ENCODE measurements at places on chromosomes 13 and 19. TPM values are rescaled to one million over a fixed set of nuclear protein-coding genes. Genes with fewer than 3 reads are reported as not detected.

DNA sequence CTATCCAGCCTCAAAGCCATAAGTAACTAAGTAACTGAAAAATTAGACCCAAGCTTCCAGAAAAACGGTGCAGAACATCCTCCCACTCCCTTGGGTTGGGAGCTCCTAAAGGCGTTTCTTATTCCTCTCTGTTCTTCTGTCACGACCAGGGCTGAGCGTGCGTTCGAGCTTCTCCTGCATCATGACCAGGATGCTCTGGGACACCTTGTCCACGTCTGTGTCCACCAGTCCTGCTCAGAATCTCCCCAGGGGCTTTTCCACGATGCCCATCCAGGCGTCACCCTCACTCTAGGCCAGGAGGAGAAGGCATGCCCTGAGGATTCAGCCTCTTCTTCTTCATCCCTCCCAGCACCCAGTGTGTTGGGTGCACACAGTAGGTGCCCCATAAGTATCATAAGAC lies 37.8 kb upstream of the GAS6 start:
- peaks cover 4% of the 10 kb centered on the region for H3K27me3 ChIP-seq
- no peak overlapping the region for H3K27ac ChIP-seq
- no peaks in the 10 kb centered on the region for H3K36me3 ChIP-seq
- DNase-seq, result no peak

- H3K36me3 ChIP-seq, result no peaks in the 10 kb centered on the region
- DNase-seq, result peak; percentile 91
- H3K27ac ChIP-seq, result no peak overlapping the region
- H3K27me3 ChIP-seq, result no peaks in the 10 kb centered on the region
- peaks cover 7% of the 10 kb centered on the region for H3K4me1 ChIP-seq
These were observed 9.3 kb downstream of the HOOK2 start for GRCh38 chr19:12766051-12766521.

GRCh38 chr13:111990362-111990761 lies 76.6 kb upstream of the SOX1 start:
- peaks cover 11% of the 10 kb centered on the region for H3K27me3 ChIP-seq
- no peak overlapping the region for H3K4me3 ChIP-seq
- no peak for DNase-seq
- no peak overlapping the region for H3K27ac ChIP-seq
- H3K36me3 ChIP-seq, result peaks cover 6% of the 10 kb centered on the region

DNA sequence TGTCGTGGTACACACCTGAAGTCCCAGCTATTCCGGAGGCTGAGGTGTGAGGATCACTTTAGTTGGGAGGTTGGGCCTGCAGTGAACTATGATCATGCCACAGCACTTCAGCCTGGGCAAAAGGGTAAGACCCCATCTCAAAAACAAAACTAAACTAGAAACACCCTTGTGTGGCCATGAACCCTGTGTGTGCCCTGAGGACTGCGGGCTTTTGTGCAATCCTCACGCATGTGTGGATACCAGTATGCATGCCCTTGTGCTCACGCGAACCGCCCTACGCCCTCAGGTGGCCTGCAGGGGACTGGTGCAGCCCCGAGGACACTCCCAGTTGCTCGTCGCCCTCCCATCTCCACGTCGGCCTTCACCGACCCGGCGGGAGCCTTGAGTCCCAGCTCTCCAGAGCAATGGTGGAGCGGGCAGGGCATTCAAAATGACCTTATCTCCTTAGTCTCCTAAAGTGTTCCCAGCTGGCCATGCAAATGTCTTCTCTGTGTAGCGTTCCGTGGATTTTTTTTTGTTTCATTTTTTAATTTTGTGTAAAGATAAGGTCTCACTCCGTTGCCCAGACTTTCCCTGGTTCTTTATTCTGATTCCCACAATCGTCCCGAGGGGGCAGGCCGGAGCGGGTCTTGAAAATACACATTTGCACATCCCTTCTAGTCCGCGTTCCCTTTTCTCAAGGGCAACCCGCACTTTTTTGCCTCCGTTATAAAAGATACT lies 868 bp upstream of the EGLN2 start:
- peaks cover 47% of the 10 kb centered on the region for H3K4me1 ChIP-seq
- DNase-seq, result peak; percentile 80
- peak overlapping the region; percentile 92 for H3K4me3 ChIP-seq
- H3K36me3 ChIP-seq, result peaks cover 21% of the 10 kb centered on the region
- peak overlapping the region; percentile 97 for H3K27ac ChIP-seq
- no peaks in the 10 kb centered on the region for H3K27me3 ChIP-seq

DNA sequence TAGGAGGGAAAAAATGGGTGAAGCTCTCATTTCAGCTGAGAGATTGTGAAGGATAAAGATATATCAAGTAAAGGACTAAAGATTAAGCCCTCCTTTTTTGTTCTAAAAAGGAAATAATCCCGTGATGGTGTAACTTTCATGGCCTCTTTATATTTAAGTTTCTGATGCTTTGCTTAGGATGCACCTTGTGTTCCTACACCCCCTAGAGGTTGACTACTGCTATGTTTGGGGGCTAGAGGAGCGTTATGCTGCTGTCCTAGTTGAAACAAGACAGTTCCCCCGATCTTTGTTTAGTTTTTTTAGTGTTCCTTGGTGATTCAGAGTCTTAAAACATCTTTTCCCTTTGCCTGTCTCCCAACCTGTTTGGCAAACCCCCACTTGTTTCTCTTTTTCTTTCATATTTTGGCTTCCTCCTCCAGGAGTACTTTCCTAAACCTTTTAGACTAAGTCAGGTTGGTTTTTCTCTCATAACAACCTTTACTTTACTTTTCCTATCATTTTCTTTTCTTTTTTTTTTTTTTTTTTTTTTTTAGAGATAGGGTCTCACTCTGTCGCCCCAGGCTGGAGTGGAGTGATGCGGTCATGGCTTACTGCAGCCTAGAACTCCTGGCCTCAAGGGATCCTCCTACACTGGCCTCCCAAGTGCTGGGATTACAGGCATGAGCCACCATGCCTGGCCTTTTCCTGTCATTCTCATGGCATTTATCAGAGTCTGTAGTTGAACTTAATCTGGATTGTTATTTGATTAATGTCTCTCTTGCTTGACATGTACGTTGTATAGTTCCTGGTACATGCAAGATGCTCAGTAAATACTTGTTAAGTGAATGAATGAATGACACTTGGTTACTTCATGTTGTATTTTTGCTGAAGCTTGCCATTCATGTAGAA lies 2.8 kb downstream of the UBA2 start:
- H3K4me3 ChIP-seq, result peak overlapping the region; percentile 97
- H3K36me3 ChIP-seq, result peaks cover 39% of the 10 kb centered on the region
- no peaks in the 10 kb centered on the region for H3K27me3 ChIP-seq
- H3K27ac ChIP-seq, result peak overlapping the region; percentile 86
- H3K4me1 ChIP-seq, result peaks cover 35% of the 10 kb centered on the region
- DNase-seq, result peak; percentile 52

- no peaks in the 10 kb centered on the region for H3K27me3 ChIP-seq
- DNase-seq, result no peak
- H3K4me3 ChIP-seq, result no peak overlapping the region
- no peaks in the 10 kb centered on the region for H3K4me1 ChIP-seq
These were observed 7.7 kb downstream of the ATP13A1 start for GRCh38 chr19:19655641-19656343.

DNA sequence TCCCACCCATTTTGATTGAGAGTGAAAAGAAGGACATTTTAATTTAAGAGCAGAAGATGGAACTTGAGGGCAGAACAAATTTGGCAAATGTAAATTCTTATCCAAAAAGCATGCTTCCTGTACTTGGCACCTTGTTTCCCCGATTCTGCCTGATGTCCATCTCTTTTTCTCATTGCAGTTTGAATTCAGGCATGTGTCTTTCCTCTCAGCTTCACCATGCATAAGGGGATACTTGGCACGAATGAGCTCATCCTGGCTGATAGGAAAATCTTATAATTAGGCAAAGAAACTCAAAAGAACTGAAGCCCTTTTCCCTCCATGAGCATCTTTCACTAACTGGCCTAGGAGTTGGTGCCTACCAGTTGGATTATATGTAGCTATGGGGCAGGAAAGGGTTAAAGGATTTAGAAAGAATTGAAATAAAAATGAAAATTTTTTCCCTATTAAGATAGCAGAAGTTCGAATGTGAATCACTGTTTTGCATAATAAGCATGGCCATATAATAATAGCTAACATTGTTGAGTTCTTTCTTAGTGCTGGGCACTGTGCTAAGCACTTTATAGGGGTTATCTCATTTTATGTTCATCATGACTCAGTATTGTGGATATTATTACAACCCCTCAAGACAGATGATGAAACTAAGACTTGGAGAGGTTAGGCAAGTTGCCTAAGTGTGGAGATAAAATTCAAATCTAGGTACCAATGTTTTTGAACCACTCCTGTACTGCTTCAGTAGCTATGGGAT lies 386.6 kb downstream of the KCNRG start:
- H3K27ac ChIP-seq, result no peak overlapping the region
- no peaks in the 10 kb centered on the region for H3K27me3 ChIP-seq
- no peaks in the 10 kb centered on the region for H3K4me1 ChIP-seq

- H3K27me3 ChIP-seq, result no peaks in the 10 kb centered on the region
- no peak overlapping the region for H3K4me3 ChIP-seq
- H3K4me1 ChIP-seq, result no peaks in the 10 kb centered on the region
- H3K27ac ChIP-seq, result no peak overlapping the region
- H3K36me3 ChIP-seq, result peaks cover 39% of the 10 kb centered on the region
These were observed 23.5 kb downstream of the SLC25A15 start for GRCh38 chr13:40812724-40813445.

DNA sequence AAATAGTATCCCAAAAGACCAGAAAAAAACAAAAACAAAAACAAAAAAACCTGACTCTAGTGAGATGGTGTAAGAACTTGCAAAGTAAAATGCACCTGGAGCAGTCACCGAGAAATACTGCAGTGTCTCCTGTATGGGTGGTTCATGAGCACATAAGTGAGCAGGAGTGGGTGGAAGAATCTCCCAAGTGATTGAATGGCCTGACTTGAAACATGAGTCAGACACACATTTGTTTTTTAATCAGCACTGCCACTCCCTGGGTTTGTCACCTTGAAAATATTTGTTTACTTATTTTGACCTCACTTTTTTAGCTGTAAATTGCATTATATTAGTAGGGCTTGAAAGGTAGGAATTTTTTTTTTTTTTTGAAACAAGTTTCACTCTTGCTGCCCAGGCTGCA lies 2.0 kb downstream of the ZNF431 start:
- H3K27me3 ChIP-seq, result no peaks in the 10 kb centered on the region
- H3K36me3 ChIP-seq, result peaks cover 51% of the 10 kb centered on the region
- DNase-seq, result no peak
- H3K4me3 ChIP-seq, result no peak overlapping the region
- H3K4me1 ChIP-seq, result peaks cover 48% of the 10 kb centered on the region

DNA sequence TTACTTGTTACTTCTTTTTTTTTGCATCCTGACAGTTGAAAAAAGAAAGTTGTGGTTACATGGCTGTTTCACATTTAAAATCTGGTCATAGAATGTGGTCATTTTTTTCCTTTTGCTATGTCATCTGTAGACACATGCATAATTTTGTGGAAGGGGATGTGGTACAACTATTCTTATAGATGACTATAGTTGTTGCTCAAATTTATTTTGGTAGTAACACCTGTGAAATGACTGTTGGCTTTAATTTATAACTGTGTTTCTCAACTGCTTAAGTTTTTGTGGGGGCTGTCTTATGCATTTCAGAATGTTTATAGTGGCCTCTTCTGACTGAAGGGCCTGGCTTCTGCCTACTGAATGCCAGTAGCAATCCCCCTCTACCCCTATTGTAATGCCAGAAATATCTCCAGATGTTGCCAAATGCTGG lies 130.5 kb downstream of the PAN3 start:
- no peak overlapping the region for H3K4me3 ChIP-seq
- no peak for DNase-seq
- H3K27me3 ChIP-seq, result no peaks in the 10 kb centered on the region
- peaks cover 29% of the 10 kb centered on the region for H3K36me3 ChIP-seq
- H3K4me1 ChIP-seq, result peaks cover 14% of the 10 kb centered on the region
- H3K27ac ChIP-seq, result peak overlapping the region; percentile 34

DNA sequence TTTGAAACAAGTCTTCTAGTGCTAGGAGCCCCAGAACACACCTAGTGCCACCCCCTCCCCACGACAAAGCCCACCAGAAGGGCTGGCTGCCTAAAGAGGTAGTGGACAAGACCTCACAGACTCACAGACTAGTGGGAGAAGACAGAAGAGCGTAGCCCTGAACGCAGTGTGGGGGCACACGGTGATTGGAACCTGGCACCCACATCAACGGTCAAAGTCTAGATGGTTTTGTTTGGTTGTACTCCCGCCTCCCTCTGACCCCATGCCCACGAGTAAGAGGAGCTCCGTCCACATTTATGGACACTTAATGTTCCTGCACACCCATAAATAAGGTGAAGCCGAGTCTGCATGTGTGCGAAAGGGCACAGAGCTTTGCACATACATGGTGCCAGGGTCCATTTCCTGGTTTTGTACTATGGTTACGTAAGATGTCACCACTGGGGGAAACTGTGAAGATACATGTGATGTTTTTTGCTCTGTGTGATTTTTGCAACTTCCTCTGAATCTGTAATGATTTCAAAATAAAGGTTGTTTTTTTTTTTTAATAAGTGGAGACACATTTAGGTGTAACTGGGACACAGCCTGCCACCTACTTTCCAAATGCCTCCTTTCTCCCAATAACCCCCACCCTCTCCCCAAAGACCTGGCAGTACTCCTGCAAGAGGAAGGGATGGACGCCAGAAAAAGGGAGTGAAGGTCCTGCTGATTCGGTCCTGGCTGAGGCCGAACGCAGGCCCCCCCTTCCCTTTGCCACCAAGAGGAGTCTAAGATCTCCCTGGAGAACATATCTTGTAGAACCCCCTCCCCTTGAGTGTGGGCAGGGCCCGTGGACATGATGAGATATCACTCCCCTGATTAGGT lies 72.8 kb downstream of the GNG7 start:
- peak overlapping the region; percentile 53 for H3K27ac ChIP-seq
- no peak overlapping the region for H3K4me3 ChIP-seq
- no peak for DNase-seq
- H3K27me3 ChIP-seq, result no peaks in the 10 kb centered on the region
- H3K4me1 ChIP-seq, result peaks cover 45% of the 10 kb centered on the region
- H3K36me3 ChIP-seq, result peaks cover 5% of the 10 kb centered on the region

GRCh38 chr19:30017172-30017571 lies 75.1 kb downstream of the URI1 start:
- DNase-seq, result no peak
- H3K27me3 ChIP-seq, result no peaks in the 10 kb centered on the region
- no peak overlapping the region for H3K27ac ChIP-seq

- peaks cover 28% of the 10 kb centered on the region for H3K36me3 ChIP-seq
- H3K27me3 ChIP-seq, result no peaks in the 10 kb centered on the region
- H3K27ac ChIP-seq, result peak overlapping the region; percentile 96
- peaks cover 28% of the 10 kb centered on the region for H3K4me1 ChIP-seq
- H3K4me3 ChIP-seq, result peak overlapping the region; percentile 70
These were observed 38.9 kb downstream of the TMED1 start for GRCh38 chr19:10797078-10797477.

Gene PRODH2
- total RNA-seq, result not detected

Gene TUBA3C
- not detected for total RNA-seq

Gene F10
- not detected for total RNA-seq

Gene MADCAM1
- 0.37 TPM for total RNA-seq

Gene CYP4F22
- 0.29 TPM for total RNA-seq

Gene ZNF222
- total RNA-seq, result 1.1 TPM

Gene FBN3
- total RNA-seq, result not detected

Gene PTPRH
- total RNA-seq, result not detected

Gene KIR3DL1
- not detected for total RNA-seq

Gene ENOX1
- total RNA-seq, result 0.64 TPM

All from activated naive CD4-positive, alpha-beta T cell treated with anti-CD3 and anti-CD28 coated beads for 36 hours (primary cell).